ENCODE measurements at places on chromosomes 5 and 9.

- DNase-seq = no peak
These were observed 28.2 kb downstream of the LIFR start for GRCh38 chr5:38528162-38528703.

- no peak for DNase-seq
These were observed 10.8 kb downstream of the NOTCH1 start for GRCh38 chr9:136535070-136535469.

DNA sequence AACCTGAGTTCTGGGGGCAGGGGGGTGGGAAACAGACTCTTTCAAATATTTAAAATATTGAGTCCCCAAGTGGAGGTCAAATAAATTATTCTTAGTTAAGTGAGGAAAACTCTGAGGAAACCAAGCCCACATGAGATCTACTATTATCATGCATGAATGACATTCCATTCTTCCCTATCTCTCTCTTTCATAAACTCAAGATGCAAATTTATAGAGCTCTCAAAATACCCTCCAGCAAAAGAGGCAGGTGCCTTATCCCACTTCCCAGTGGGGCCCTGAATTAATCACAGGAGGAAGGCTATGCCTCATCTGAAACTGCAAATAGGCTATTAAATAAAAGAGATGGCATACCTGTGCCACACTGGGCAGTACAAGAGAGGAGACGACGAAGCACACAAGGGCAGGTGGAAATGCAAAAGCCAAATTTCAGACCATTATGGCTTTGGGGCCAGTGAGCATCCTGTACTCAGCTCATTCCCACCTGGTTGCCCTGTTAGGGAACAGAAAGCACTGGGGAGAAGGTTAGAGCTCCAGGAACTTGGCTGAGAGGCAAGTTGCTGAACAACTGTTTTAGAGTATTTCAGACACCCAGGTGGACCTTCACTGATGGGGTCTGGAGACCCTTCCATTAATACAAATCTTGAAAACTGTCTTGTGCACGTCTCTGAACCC is 102.2 kb upstream of the EQTN start:
- DNase-seq = no peak

- no peak for DNase-seq
These were observed 47.0 kb upstream of the EXOC3 start for GRCh38 chr5:395921-396530.

DNA sequence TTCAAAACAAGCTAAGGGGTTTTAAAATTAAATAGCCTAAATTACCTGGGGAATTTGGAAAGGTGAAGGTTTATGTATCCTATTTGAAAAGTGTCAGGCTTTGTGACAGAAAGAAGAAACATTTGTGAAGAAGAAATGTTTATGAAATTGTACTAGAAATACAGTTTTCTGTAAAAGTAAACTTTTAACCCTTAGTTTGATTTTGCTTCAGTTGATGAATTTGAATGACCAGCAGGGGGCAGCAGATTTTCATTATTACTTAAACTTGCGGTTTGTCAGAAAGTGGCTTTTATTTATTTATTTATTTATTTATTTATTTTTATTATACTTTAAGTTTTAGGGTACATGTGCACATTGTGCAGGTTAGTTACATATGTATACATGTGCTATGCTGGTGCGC is 58.1 kb downstream of the NNT start:
- DNase-seq = no peak

DNA sequence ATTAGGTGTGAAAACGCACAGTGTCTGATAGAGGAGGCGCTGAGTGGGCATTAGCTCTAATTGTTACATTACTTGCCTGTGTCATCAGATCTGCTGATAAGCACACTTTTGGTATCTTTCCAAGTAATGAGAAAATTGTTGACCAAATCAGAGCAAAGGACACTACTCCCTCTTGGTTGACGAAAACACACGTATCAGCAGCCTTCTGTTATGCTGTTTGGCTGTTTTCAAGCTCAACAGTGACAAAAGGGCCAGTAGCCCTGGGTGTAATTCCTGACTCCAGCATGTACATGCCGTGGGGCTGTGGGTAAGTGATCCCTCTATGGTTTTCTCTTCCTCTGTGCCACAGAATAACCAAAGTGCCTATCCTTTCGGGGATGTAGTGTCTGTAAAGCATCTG is 151.4 kb downstream of the AUH start:
- no peak for DNase-seq

- no peak for DNase-seq
These were observed 5.3 kb upstream of the TJP2 start for GRCh38 chr9:69168709-69169217.

GRCh38 chr5:96489532-96489931 is 56.5 kb upstream of the PCSK1 start:
- no peak for DNase-seq

DNA sequence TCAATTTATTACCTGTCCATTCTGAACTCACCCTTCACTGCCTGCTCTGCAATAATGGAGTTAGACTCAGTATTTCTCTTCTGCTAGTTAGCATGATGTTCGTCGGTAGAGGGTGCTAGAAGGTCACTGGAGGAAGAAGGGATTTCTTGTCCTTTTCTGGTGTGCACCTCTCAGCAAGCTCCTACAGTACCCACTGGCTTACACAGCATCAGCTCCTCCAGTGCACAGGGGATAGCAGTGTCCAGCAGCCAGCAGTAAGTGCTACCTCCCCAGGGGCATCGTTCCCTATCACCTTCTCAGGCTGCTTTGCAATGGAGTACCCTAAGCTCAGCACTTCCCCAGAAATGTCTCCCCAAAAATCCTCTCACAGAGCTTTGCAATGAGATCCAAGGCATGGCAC is 45.9 kb upstream of the APC start:
- DNase-seq = no peak

- no peak for DNase-seq
These were observed 306.6 kb downstream of the PLK2 start for GRCh38 chr5:58153255-58153654.

GRCh38 chr5:116495786-116496357 is 78.8 kb downstream of the SEMA6A start:
- DNase-seq = no peak

DNA sequence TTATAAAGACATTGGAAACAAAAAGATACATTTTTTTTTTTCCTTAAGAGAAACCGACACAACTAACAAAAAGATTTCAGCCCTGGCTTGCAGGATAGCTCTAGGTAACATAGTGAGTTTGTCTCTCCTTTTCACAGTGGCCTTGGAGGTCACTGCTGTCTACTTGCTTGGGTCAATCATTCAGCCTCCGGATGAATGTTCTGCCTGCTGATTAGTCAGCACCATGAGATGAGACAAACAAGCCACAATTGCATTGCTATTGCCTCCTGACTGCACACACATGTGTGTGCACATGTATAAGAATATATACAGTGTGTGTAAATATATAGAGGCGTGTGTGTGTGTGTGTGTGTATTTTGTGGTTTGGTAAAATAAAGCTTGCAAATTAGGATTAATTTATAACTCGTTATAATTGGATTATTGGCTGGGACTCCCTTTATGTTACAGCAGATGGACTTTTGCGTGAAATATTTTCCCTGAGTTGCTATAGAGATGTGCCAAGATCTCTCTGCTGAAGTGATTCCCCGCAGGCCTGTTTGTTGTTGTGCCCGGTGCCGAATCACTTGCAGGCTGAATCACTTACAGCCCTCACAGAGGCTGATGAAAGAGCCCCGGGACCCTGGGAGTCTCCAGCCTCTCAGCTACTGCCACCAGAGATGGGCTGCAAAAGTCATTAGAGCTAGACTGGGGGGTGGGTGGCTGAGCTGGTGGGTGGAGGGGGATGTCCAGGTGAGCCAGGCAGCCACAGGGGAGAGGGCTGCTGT is 161.2 kb downstream of the FGF18 start:
- DNase-seq = no peak

DNA sequence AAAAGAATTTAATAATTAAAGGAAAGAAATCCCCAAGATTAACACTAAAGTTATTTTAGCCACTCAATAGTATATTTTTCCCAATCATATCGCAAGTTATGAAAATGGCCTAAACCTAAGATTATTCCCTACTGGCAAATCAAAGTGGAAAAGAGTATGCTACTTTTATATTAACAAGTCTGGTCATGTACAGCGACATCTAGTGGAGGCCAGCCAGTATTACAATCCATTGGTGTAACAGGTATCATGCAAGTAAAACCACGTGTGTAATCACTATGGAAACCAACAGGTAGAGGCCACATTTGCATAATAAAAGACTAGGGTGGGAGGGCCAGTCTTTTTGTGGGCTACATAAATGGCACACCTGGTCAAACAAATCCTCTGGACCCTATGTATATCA is 976.4 kb upstream of the CDH9 start:
- no peak for DNase-seq
